ENCODE measurements at places on chromosomes 2 and 18.

DNA sequence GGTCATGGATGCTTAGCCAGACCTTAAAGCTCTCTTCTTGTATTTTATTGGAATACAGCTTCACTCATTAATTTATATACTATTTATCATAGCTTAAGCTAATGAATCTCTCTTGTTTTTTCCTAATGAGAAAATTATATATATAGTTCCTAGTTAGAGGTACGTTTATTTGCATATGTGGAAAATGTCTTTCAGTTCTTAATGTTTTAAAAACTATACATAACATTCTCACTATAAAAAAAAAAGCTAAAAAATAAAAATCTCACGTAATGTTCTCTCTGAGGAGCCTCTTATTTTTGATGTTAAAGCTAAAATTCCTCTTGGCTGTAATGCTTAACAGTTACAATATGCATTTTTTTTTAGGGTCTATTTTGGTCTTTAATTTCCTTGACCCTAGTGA, 16.6 kb downstream of the UGP2 start:
- DNase-seq = no peak

DNA sequence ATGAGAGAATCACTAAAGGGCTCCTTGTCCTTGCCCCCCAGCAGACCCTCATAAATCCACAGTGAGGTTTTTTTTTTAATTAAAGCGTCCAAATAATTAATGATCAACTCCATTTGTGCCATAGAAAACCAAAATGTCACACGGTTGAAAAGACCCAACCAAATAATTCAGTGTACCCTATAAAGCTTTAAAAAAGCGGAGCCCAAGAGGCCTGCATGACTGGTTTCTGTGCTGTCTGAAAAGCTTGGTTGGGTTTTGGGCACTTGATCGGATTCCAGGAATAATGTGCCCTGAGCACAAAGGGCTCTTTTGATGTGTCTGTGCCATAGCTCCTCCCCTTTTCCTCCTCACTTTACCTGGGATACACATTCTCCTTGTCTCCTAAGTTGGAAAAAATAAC, 523.2 kb downstream of the TNS1 start:
- DNase-seq = no peak

DNA sequence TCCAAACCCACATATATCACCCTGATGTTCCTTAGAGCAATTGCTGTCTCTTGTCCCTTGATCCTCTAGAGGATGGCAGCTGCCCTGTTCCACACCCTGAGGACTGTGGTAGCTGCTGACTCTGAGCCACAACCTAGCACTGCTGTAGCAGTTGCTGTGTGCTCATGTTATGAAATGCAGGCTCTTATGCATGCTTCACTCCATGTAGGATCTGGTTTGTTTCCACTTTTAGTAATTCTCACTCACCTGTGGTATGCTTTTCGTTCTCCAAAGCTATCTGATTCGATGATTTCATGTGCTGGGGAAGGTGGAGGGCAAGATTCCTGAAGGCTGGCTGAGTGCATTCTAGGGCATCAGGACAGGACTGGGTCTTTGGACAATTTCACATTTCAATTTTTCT, 649.0 kb upstream of the RAB6C start:
- no peak for DNase-seq

DNA sequence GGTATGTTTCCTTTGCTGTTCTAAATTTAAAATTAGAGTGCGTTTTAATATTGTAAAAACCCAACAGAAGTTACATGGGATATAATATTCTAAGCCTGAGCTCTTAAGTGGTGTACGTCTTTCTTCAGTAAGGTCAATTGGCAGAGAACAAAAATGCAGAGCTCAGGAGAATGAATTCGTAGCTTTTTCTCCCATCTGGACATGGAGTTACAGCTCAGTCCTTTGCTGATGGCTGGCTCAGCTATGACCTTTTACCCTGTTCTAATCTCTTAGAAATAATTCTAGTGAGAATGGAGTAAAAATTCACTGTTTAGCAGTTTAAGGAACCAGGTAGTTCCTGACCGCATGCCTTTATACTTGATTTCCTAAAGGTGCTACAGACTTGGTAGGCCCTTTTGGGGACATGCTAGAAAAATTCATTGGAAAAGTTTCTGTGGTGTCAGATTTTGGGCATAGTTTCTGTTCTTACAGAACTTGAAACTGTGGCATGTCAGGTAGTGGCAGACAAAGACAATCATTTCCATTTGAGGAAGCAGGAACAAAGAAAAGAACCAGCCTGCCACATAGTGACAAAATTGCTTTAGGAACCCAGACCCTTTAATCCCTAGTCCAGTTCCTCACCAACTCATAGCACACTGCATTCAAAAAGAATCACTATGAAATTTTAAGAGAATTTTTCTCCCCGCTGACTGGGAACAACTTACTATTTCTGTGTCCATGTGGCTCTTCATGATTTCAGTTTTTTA, 566.8 kb upstream of the ZNF804A start:
- no peak for DNase-seq

DNA sequence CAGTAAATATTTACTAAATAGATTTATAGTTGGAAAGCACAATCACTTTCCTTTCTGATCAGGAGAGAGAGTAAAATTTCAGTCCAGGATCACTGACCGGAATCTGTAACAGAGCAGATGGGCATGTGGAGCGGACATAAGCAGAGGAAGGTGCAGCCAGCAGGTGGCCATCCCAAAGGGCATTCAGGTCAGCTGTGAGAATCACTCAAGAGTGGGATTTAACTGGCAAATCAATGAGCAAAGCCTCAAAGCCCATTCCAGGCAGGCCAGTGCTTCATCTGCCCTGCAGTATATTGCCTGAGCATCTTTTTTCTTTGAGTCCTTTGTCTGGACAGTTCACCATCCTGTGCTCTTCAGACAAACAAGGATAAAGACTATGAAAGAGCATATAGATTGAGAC, 166.4 kb upstream of the SLC14A2 start:
- DNase-seq = no peak

DNA sequence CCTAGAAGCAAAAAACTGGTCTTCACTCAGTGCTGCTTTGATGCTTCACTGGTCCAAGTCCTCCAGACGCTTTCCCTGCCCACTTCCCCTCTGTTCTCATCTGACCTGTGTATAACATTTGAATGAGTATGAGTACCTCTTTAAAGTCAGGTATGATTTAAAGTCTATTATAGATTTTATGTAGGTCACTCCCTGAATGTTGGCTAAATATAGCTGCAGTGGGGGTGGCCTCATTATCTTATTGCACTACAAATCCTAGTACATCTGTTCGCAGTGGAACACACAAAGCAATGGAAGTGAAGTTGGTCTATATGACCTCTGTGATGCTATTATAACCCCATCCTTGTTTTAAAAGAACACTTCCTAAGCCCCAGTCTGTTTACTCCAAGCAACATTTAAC, 33.2 kb downstream of the ARHGEF33 start:
- no peak for DNase-seq

DNA sequence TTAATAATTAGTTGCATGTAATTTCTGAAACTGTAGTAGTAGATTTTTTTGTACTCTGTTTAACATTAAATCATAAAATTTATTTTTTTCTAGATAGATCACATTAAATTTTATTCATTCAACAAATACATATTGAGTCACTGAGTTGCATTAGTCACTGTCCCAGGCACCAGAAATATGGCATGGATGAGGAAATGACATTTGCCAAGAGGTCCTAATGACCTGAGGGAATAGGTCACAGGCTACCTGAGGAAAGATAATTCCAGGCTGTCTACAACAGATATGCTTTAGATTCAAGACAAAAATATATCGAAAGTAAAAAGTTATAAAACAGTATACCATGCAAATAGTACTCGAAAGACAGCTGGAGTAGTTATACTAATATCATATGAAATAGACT, 852.4 kb upstream of the ACVR2A start:
- DNase-seq = no peak

- DNase-seq = no peak
Observed at GRCh38 chr2:43491065-43491639, 104.7 kb downstream of the THADA start.

GRCh38 chr2:10224734-10225133, 78.0 kb upstream of the HPCAL1 start:
- DNase-seq = no peak

DNA sequence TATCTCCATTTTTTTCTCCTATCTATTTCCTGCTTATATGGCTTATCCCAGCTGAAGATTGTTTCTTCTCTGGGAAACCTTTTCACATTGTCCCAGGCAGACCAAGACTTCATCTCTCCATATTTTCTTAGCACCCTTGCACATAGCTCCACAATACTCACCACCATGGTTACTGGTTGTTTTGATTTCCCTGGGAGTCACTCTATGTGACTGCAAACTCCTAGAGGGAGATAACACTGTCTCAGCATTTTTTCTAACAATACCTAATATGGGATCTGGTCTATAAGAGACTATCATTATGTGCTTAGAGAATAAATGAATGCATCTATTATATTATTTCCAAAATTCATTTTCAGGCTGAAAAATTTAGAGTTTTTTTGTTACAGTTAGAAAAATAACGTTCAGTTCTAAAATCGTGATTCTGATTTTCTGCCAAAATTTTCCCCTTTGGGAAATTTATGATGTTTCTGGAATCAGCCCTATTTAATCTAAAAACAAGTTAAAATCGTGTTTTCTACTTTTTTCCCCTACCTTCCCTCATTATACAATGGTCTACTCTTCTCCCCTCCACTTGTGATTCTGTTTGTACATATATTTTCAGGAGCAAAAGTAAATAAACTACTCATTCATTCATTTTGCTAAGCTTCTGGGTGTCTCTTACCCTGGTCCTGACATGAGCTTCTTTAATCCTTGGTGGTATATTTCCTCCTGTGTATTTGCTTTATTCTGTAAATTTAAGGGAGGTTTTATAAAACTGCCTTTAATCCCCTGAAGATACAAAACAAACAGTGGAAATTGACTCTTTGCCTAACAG, 95.4 kb downstream of the HNMT start:
- no peak for DNase-seq

GRCh38 chr2:206218156-206218555, 56.3 kb upstream of the ZDBF2 start:
- DNase-seq = no peak

GRCh38 chr2:167345559-167345958, 457.3 kb downstream of the XIRP2 start:
- no peak for DNase-seq

- no peak for DNase-seq
Observed at GRCh38 chr2:119201815-119202214, 21.8 kb upstream of the STEAP3 start.

- no peak for DNase-seq
Observed at GRCh38 chr2:15832849-15833680, 107.3 kb upstream of the MYCN start.
